ENCODE measurements at places on chromosomes 1 and 21.

- DNase-seq, result no peak
Measured at GRCh38 chr1:59560807-59561450, 253.8 kb upstream of the HOOK1 start.

DNA sequence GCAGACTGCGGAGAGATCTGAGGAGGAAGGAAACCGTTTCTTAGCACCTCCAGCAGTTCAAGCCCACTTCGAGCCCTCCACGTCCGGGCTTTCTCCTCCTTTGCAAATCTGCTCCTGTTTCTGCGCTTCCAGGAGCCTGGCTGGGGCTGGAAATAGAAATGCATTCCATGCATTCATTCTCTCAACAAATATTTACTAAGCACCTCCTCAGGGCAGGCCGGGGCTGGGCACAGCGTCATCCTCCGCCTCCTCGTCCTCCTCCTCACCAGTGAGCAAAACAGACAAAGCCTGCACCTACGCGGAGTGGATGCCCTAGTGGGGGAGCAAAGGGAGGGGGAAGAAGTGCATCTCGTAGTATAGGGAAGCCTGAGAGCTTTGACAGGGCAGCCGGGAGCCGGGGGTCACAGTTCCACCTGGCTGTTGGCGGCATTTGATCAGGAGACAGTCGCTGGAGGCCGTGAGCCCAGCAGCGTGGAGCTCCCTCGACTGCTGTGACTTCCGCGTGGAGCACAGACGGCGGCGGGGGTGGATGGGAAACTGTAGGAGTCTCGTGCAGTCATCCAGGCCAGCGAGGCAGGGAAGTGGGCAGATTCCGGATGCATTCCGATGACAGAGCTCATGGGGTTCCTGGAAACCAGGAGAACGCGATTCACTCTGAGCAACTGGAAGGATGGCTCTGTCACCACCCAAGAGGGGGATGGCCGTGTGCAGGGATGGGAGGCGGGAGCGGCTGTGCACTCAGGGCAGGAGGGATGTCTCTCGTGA lies 93.5 kb downstream of the SIK1 start:
- no peak for DNase-seq

GRCh38 chr1:234062166-234062565 lies 157.7 kb downstream of the SLC35F3 start:
- no peak for DNase-seq

GRCh38 chr1:65793359-65793732 lies 651 bp downstream of the PDE4B start:
- no peak for DNase-seq

DNA sequence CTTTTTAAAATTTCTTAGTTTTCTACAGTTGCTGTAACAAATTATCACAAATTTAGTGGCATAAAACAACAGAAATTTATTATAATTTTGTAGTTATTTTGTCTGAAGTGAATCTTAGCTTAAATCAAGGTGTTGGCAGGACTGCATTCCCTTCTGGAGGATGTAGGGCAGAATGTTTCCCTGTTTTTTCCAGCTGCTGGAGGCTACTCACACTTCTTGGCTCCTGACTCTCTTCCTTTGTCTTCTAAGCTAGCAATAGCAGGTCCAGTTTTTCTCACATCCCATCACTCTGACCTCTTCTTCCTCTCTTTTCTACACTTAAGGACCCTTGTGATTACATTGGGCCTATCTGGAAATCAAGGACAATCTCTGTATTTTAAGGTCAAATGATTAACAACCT lies 84.1 kb downstream of the PKN2 start:
- no peak for DNase-seq

- no peak for DNase-seq
Measured at GRCh38 chr1:174197088-174197487, 37.8 kb downstream of the RABGAP1L start.

GRCh38 chr1:196367838-196368237 lies 240.4 kb downstream of the KCNT2 start:
- DNase-seq, result no peak

- no peak for DNase-seq
Measured at GRCh38 chr1:8276932-8277331, 41.0 kb upstream of the SLC45A1 start.

- DNase-seq, result no peak
Measured at GRCh38 chr1:51534447-51534846, 15.4 kb upstream of the EPS15 start.

DNA sequence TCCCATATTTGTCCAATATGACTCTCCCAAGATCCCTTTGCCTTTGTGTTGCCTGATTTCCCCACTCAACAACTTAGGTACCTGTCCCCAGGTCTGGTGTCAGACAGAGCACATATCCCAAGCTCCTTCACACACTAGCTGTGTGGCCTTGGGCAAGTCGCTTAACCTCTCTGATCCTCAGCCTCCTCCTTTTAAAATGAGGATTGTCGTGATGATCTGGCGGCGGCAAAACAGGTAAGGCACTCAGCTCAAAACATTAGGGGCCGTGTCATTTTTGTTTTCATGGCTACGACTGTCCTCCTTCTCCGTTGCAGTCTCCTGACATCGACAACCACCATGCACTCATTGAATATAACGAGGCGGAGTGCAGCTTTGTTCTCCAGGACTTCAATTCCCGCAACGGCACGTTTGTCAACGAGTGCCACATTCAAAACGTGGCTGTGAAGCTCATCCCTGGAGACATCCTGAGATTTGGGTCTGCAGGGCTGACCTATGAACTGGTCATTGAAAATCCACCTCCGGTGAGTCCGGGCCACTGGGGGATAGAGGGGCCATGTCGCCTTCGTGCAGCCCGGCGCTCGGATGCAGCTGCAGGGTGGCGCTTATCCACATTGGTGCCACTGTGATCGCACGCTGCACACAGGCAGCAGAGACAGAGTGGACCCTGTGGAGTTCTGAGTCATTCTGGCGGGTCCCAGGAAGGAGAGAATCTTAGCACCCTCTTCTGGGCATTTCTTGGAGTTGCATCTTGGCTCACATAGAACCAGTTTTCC lies 25.2 kb downstream of the FHAD1 start:
- no peak for DNase-seq

DNA sequence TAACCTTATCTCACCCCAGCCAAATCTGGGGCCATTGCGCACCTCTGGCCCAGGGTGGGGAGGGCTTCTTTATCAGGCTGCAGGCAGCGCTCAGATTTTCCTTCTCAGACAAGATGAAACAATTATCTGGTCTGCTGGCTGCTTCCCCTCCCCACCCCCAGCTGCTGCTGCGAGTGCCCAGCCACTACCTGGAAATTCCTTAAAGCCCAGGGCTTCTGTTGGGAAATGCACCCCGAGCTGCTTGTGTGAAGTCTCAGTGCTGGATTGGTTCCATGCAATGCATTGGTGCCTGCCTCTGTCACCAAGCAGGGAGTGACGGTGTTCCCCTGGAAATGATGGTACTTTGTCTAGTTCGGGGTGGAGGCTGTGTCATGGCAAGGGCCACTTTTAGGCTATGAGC lies 18.5 kb upstream of the ACTL8 start:
- no peak for DNase-seq

GRCh38 chr1:85334962-85335361 lies 58.5 kb upstream of the BCL10 start:
- no peak for DNase-seq
